ENCODE measurements at places on chromosomes 7 and 10. TPM values are rescaled to one million over a fixed set of nuclear protein-coding genes. Genes with fewer than 3 reads are reported as not detected.

The ITGA8 gene
- not detected for polyA plus RNA-seq

The CFAP69 gene
- 1.6 TPM for polyA plus RNA-seq

The PLXDC2 gene
- 0.07 TPM for polyA plus RNA-seq

- DNase-seq: no peak
Observed at GRCh38 chr10:88178758-88179157, 315.3 kb downstream of the PTEN start.

DNA sequence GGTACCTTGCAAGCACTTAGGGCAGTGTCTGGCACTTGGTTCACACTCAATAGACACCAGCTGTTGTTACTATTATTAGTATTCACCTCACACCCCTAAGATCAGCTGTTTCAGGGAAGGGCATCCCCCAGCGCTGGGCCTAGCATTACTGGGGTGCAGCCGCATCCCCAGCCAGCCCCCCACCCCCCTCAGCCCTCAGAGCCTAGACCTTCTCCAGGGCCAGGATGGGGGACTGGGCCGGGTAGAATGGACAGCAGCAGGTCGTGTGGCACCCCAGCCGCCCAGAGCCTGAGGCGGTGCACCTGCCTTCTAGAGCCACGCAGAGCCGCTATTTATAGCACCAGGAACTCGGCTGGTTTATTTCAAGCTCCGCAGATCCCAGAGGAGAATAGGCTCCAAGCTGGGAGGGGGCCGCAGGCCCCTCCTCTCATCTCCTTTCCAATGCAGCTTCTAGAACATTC, 60.5 kb downstream of the GTF2IRD1 start:
- DNase-seq: no peak

- no peak for DNase-seq
Observed at GRCh38 chr10:4006051-4006450, 221.0 kb upstream of the KLF6 start.

DNA sequence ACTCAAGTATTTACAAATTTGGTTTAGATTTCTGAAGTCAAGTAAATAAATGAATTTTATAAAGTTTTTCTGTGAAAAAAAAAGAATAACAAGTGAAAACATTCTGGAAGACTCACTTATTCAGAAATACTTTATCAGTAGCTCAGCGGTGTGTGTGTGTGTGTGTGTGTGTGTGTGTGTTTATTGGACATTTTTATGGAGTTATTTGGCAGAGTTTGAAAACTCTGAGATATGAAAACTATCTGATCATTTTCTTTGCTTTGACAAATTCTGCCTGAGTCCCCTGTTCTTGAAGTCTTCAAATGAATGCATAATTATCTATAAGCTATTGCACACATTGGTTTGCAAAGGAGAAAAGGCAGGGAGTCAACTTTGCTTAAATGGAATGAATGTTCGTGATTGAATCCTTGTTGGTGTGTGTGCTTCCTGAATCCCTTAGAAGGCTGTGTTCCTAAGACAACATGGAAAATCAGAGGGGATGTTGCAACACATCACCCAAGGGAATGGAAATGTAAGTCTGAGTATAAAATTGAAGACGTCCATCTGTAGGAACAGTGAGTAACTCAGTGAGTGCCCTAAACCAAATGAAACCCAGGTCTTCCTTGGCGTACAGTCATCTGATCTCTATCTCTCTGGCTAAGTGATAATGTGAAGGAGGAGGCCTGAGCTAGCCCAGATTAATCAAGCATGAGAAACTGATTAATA, 160.9 kb downstream of the REEP3 start:
- DNase-seq: no peak

- DNase-seq: no peak
Observed at GRCh38 chr10:77256346-77256745, 381.3 kb downstream of the KCNMA1 start.

GRCh38 chr7:148340438-148341280, 249.9 kb upstream of the C7orf33 start:
- no peak for DNase-seq
